ENCODE measurements at places on chromosomes 2 and 18. TPM values are rescaled to one million over a fixed set of nuclear protein-coding genes. Genes with fewer than 3 reads are reported as not detected.

Gene SESTD1
- 12.3 TPM for total RNA-seq

Gene MC2R
- not detected for total RNA-seq

Gene AKAIN1
- total RNA-seq = not detected

Gene GRB14
- not detected for total RNA-seq

Gene EML6
- under 0.01 TPM for total RNA-seq

Gene KCNF1
- 0.59 TPM for total RNA-seq

Gene SLC14A1
- total RNA-seq = 4.5 TPM

Gene CXCR4
- total RNA-seq = not detected

Gene PDCD1
- total RNA-seq = not detected

Gene VIL1
- total RNA-seq = not detected

Gene CD8B
- total RNA-seq = not detected

Gene ARHGAP25
- 0.30 TPM for total RNA-seq

Gene DOK6
- 0.17 TPM for total RNA-seq

Gene RGPD4
- total RNA-seq = not detected

Gene HYCC2
- 1.8 TPM for total RNA-seq

Gene PKDCC
- 52.9 TPM for total RNA-seq

Gene OTX1
- 0.17 TPM for total RNA-seq

Gene MALL
- 6.7 TPM for total RNA-seq

Gene PROM2
- 0.17 TPM for total RNA-seq

Data from bronchus fibroblast of lung (primary cell).